ENCODE measurements at places on chromosomes 3 and 15.

- DNase-seq = no peak
Measured at GRCh38 chr3:48243886-48244285, 3.0 kb downstream of the ZNF589 start.

GRCh38 chr3:196499061-196499460, 4.5 kb downstream of the RNF168 start:
- DNase-seq = no peak

DNA sequence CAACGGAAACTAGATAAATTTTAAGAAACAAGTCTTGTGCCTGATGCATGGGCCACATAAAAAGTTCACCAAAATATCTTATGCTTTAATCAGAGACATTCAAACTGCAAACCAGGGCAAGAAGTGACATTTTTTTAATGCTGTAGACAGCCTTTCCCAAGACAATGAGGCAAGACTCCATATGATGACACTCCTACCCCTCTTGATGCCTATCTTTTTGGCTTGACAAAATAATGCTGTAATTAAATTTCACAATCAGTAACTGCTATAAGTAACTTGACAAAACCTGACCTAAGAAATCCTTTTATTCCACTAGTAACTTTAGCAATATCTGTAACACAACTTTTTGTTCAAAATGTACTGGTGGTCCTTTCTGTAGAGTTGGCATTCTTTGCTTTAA, 48.7 kb downstream of the ECT2 start:
- no peak for DNase-seq

- no peak for DNase-seq
Measured at GRCh38 chr3:52069855-52070254, 13.5 kb upstream of the DUSP7 start.

- no peak for DNase-seq
Measured at GRCh38 chr3:49277383-49277775, 347 bp upstream of the C3orf62 start.

GRCh38 chr3:126977821-126978220, 5.1 kb upstream of the PLXNA1 start:
- DNase-seq = no peak

DNA sequence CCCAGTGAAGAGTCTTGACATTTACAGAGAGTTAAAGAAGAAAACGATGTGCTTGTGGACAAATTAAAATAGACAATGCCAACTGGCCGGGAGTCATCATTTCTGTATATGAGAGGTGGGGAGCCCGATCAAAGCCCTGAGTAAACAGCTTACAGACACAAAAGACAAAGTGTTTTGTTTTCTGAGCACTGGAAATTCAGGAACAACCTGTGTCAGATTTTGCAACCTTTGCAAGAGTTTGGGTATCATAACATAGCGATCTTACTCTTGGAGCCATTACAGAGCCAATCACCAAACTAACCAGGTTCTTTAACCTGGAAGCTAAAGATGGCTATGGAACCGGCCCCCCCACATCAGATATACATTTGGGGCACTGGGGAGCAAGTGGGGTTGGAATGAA, 101.9 kb upstream of the LRIG1 start:
- no peak for DNase-seq

- DNase-seq = no peak
Measured at GRCh38 chr3:23811919-23812318, 6.2 kb downstream of the UBE2E1 start.

DNA sequence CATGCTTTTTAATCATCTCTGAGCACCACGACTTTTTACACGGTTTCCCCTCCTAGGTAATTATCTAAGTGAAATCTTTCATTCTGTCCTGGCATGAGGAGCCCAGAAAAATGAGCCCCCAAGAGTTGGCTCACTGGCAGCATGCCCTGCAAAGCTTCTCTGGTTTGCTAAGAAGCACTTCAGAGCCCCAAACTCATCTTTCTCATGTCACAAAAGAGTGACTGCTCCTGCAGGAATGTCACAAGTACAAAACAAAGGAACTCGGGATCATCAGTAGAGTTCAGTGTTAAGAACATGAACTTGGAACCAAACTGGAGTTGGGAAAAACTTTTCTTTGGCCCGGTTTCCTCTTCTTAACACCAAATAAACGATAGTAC, 123.9 kb downstream of the FOXB1 start:
- no peak for DNase-seq

- no peak for DNase-seq
Measured at GRCh38 chr3:39724233-39724846, 85.1 kb upstream of the MYRIP start.

GRCh38 chr15:48072941-48073340, 47.8 kb upstream of the SLC24A5 start:
- no peak for DNase-seq

- DNase-seq = no peak
Measured at GRCh38 chr15:55530861-55531313, 22.9 kb upstream of the DNAAF4 start.

DNA sequence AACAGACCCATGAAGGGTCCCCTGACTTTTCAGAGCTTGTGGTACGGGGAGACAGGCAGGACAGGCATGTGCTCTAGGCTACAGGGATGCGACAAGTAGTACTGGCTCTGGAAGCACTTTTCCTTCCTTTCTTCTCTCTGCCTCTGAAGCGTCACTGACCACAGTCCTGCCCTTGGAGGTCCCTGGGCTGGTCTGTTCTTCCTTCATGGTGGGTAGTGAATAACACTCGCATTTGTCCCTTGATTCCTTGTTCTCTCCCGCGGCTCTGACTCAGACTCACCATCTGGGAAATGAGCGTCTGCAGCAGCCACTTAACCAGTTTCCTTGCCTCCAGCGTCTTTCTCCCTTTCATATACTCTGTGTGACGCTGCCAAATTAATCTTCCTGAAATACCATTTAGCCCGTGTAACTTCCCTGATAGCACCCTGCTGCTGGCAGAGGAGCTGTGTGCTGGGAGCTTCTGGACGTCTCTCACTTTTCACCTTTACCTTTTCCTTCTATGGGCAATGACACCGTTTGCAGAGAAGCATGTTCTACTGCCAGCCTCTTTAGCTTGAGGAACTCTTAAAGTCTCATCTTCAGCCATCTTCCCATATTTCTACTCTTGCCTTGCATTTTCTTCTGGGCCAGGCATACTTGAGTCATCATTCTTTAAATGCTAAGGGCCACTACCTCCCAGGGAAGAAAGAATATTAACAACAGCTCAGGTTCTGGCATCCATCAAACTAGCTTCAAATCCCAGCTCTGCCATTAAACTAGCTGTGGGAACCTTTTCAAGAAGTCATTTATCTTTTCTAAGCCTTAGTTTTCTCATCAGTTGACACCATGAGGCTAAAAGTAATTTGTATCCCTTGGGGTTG, 33.6 kb downstream of the TMEM45A start:
- DNase-seq = no peak

- no peak for DNase-seq
Measured at GRCh38 chr15:90160781-90161727, 40.1 kb upstream of the SEMA4B start.

- no peak for DNase-seq
Measured at GRCh38 chr15:89630974-89631901, 24.0 kb downstream of the KIF7 start.

DNA sequence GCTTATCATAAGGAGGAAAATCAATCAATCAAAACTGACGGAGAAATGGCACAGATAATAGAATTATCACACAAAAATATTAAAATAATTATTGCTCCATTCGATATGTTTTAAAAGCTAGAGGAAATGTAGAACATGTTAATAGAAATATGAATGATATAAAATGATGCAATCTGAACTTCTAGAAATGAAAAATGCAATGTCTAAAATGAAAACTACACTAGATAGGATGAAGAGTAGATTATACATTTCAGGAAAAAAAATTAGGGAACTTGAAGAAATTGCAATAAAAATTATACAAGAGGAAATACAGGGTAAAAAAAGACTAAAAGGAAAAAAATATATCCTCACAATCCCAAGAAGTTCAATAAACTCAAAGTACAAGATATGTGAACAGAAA, 80.2 kb upstream of the TP63 start:
- DNase-seq = no peak
